ENCODE measurements at places on chromosomes 2 and 18.

GRCh38 chr18:56645415-56646016 is 5.6 kb upstream of the WDR7 start:
- DNase-seq = no peak

DNA sequence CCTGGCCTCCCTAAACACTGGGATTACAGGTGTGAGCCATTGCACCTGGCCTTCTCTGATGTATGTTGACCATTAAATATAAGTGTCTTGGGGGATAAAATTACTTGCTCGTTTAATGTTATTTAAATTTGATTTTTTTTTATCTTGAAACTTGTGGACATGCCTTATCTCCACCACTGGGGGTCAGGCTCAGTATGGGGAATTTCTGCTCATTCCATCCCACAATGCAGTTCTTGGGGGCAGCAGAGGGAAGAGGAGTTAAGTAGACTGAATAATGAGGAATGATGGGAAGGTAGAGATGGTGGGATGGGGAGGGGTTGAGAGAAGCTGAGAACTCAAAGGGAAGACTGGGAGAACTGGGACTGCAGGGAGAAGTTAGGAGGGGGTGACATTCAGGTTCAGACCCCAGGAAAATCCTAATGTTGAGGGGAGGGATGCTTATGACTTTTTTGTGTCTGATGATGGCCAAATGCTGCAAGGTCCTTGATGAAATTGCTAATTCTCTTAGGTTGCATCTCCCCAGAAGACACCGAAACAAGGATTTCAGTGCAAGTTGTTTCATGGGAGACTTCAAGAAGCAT is 174.2 kb downstream of the MIB1 start:
- no peak for DNase-seq

GRCh38 chr18:75304678-75305557 is 94.3 kb downstream of the TSHZ1 start:
- no peak for DNase-seq

DNA sequence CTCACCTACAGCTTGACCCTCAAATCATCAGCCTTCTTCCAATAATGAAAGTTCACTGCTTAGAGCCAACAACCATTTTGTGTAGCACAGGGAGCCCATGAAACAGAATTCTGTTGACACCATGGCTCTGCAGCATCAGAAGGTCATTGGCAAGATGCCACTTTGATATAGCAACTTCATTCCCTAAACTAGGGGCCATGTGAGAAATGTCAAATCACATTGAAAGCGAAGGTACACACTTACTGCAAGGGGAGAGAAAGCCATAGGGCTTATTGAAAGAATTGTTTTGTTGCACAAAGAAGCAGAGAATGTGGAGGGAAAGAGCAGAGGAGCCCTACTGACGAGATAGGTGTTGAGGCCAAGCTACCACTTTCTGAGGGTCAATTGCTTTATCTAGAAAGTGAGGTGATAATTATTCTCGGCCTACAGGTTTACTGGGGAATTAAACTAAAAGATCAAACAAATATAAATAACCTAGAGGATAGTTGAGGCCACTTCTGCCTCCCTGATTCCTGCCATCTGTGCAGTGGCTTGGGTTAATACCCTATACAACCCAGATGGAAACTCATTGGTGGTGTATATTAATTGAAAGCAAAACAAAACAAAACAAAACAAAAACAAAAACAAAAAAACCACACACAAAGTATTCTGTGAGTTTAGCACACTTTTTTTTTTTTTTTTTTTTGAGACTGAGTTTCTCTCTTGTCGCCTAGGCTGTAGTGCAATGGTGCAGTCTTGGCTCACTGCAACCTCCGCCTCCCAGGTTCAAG is 5.9 kb upstream of the ABCA12 start:
- no peak for DNase-seq

GRCh38 chr18:50008306-50008705 is 186.6 kb downstream of the MYO5B start:
- DNase-seq = no peak

GRCh38 chr2:81061016-81061415 is 756.5 kb upstream of the LRRTM1 start:
- no peak for DNase-seq

- no peak for DNase-seq
Measured at GRCh38 chr2:52844701-52845423, 922.7 kb upstream of the CHAC2 start.

- no peak for DNase-seq
Measured at GRCh38 chr2:238868067-238868524, 20.2 kb downstream of the TWIST2 start.

GRCh38 chr2:43984533-43984932 is 11.3 kb downstream of the LRPPRC start:
- no peak for DNase-seq

DNA sequence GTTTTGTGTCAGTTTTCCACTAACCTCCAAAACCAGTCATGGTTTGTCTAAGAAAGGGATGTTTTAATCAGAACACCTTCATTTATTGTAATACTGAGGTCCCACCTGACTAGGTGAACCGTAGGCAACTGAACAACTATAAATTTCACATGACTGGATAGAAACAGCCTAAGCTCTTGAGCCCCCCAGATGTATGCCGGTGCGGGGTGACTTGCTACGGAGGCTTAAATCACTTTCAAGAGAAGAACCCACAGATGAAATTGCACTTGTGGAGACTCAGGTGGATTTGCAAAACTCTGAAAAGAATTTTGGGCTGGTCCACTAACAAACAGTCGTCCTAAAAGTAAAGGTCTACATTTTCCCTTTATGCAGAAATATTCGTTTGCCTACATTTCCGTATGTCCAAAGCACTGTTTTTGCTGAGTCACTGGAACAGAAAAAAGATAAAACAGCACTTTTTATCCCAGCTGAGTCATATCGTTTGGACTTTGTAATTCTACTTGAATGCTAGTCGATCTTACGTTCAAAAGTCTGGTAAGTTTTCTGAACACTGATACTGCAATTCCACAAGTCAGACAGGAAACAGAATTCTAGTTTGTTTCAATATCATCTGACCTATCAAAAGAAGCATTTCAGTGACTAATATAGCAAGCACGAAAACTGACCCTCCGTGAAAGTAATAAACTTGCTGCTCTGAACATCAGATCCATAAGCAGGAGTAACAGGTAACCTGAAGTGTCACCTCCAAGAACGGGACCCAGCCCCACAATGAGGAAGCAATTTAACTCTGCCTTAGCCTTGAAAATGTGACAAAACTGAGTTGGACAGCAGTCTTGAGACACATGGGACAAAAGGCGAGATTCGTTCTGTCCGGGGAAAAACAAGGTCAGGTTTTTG is 18.1 kb downstream of the ZNF516 start:
- DNase-seq = no peak

GRCh38 chr2:207308519-207309224 is 142.9 kb upstream of the KLF7 start:
- DNase-seq = no peak

GRCh38 chr2:184956856-184957255 is 358.5 kb downstream of the ZNF804A start:
- no peak for DNase-seq

- no peak for DNase-seq
Measured at GRCh38 chr2:119531292-119531691, 7.0 kb upstream of the SCTR start.

DNA sequence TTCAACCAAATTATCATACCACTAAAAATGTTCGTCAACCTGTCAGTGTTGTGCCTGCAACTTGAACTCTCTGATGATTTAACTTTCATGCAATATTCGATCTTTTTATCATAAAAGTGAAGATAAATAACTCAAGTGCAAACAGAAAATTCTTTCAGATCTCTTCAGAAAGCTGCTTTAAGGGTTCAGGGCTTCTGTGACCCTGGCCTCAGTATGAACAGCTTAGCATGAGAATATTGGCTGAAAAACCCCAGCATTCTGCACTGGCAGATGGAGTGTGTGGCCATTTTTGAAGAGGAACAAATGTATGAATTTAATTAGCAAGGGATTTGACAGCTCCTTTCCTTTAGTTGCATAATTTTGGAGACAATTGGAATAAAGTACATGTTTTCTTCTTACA is 851.4 kb upstream of the SOX11 start:
- no peak for DNase-seq

- DNase-seq = no peak
Measured at GRCh38 chr2:182924306-182924705, 57.9 kb upstream of the FRZB start.

Measured in SIG-M5 (cell line).